ENCODE measurements at places on chromosomes 7 and 10.

DNA sequence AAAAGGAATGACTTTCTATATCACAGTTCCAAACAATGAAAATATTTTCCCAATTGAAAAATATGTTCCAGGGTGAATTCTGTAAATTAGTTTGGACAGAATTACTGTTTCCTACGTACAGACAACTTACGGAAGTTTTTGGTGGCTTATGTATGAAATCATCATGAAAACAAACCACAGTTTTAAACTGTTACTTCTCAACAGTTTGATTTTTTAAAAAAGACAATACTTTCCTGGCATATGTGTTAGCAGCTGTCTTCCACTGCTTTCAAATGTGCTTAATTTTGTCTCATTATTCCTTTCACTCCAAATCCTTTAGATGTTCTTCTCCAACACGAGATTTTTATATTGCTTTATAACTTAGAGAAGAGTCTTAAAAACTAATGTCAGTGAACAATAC, 56.2 kb downstream of the SEMA3A start:
- no peaks in the 10 kb centered on the region for H3K27me3 ChIP-seq
- H3K27ac ChIP-seq = no peak overlapping the region

DNA sequence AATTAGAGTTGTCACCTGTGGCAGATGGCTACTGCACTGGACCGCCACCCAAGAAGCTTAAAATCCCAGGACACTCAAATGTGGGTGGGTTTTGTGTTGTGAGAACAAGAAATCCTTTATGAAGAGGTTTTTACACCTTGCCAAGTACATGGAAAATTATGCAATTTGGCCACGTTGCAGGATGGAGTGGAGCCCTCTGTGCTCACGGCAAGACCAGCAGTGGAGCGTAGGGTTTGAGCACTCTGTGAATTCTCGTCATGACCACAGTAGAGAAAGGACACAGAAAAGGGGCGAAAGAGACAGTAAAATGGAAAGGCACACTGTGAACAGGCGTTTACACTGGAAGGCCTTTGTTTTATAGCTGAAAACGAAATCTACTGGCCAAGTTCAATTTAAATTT, 222.6 kb downstream of the ADARB2 start:
- DNase-seq = no peak
- no peaks in the 10 kb centered on the region for H3K4me1 ChIP-seq
- no peak overlapping the region for H3K27ac ChIP-seq
- no peaks in the 10 kb centered on the region for H3K36me3 ChIP-seq

DNA sequence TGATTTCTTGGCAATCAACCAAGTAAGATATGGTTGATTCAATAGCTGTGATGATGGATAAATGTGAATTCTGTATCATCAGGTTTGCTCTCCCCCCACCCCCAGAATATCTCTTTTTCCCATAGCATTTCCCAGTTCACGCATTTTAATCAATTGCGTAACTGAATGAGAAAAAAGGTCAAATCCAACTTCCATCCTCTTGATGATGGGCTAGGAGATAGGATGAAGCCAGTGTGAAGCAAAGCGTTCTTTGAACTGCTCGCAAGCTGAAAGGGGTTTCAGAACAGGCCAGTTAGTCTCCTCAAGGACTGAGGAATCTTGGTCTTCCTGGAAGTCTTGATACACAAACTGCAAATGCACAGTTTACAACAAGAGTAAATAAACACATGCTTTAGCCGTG, 94.5 kb upstream of the ARMC3 start:
- no peaks in the 10 kb centered on the region for H3K27me3 ChIP-seq
- H3K36me3 ChIP-seq = no peaks in the 10 kb centered on the region
- H3K4me3 ChIP-seq = no peak overlapping the region
- H3K27ac ChIP-seq = no peak overlapping the region

GRCh38 chr7:122756860-122757259, 54.1 kb upstream of the RNF148 start:
- no peak overlapping the region for H3K27ac ChIP-seq
- no peak for DNase-seq
- peaks cover 8% of the 10 kb centered on the region for H3K4me1 ChIP-seq
- H3K36me3 ChIP-seq = no peaks in the 10 kb centered on the region
- no peaks in the 10 kb centered on the region for H3K27me3 ChIP-seq

Measured in progenitor cell of endocrine pancreas (in vitro differentiated cells).